ENCODE measurements at places on chromosomes 3 and 15.

DNA sequence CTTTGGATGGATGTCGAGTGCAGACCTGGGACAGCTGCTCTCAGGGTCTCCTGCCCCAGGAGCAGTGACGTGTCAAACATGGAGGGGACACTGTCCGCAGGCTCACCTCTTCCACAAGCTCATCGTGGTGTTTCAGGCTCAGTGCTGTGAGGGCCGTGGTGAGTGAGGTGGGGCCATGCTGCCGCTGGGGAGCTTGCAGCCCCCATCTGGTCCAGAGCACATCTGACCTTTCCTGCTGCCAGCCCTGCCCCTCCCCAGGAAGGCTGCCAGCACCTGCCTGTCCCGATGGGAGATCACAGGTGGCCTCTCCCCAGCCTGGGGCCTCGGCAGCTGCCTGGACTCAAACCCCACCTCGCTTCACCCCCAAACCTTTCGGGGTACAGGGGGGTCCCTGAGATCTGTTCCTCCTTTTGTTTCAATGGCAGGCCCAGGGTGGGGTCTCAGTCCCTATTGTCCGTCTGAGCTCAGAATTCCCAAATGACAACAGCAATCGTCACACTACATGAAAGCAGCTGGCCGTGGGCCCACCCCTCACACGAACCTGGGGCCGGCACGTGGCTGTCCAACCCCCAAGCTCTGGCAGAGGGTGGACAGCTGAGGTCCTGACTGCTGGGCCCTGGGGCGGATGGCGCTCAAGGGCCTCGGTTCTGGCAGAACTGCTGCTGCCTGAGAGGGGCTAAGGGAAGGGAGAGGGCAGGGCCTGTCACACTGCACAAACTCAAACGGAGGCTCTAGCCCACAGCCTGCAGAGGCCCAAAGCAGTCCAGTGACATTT, 65.0 kb upstream of the RPL32 start:
- DNase-seq: no peak

GRCh38 chr3:11878837-11879236, 32.2 kb upstream of the TAMM41 start:
- DNase-seq: no peak

GRCh38 chr3:34323517-34323916, 525.1 kb downstream of the PDCD6IP start:
- no peak for DNase-seq

DNA sequence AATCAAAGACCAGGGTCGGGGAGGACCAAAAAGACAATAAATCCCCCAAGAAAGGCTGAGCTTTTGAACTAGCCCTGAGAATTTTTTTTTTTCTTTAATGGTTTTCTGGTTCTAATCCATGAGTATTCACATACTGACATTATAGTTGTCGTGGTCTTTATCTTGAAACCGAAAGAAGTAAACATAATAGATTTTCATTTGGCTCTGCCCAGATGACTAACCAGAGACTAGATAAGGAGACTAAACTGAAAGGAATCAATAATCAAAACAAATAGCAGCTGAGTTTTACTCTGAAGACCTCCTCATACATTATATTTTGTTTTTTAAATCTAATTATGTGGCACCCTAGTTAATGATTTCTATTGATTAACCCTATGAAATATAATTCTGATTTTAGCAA, 381.4 kb downstream of the CNTN3 start:
- no peak for DNase-seq

DNA sequence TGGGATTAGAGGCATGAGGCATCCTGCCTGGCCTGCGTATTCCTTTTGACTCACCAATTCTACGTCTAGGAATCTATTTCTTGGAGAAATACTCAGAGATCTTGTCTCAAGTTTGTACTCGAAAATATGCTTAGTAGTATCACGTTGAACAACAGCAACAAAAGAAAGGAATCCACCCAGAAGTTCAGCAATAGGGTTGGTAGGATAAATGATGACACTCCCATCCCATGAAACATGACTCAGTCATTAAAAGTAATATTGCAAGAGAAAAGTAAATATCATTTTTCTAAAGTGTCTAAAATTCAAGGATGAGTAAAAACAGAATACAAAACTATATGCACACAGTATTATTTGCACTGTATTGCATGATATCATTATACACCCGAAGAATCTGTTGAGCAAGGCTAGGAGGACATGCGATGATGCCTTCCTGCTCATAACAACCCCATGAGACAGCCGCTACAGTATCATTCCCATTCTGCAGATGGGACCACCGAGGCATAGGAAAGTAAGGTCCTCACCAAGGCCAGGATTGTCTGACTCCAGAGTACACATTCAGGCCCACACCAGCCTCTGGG, 61.5 kb downstream of the SLC6A1 start:
- DNase-seq: no peak

DNA sequence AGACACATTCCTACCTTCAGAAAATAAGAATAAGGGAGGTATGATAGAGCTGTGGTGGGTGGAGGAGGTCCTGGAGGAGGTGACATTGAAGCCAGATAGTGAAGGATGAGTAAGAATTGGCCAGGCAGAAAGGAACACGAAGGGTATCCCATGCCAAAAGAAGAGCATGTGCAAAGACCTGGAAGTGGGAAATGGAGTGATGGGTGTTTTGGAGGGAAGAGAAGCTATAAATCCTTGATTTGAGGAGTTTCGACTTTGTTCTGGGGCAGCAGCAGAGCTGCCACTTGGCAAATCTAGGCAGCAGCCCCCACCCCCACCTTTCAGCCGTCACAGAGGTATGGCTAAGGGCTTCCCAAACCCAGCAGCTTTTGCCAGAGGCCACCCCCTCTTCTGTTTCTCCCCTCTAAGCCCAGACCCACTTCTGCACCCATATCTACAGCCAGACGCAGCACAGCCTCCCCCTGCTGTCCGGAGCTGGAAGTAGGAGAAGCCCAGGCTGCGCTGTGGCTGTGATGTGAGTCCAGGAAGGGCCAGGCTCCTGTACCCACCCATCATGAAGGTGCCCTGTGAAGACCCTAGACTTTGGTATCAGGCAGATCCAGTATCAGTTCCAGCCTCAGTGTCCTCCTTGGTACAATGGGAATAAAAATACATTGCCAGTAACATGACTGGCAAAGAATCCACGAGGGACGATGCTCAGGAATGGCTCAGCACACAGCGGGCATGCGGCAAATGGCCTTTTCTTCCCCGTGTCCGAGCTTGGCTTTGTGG, 188.7 kb upstream of the LINGO1 start:
- peak; percentile 46 for DNase-seq

- DNase-seq: no peak
These were observed 7.4 kb downstream of the GOLM2 start for GRCh38 chr15:44295750-44296431.

- DNase-seq: peak; percentile 13
These were observed 790 bp downstream of the LAMP3 start for GRCh38 chr3:183161552-183162336.

DNA sequence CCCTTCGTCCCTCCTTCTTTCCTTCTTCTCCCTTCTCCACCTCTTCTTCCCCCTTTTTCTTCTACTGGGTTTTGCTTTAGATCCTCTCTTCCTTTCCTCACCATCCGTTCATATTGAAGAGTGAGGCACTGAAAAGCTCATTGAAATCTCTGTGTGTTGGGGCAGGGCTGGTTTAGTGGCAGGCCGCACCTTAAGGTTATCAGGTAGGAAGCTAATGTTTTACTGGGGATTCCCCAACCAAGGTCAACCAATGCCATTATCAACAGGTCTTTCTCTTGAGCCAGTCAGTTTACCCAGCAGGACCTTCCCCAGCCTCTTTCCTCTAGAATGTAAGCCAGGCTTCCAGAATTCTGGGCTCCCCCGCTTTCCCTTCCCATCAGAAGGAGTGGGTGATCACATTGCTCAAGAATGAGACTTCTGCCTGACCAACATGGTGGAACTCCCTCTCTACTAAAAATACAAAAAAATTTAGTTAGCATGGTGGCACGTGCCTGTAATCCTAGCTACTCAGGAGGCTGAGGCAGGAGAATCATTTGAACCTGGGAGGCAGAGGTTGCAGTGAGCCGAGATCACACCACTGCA, 11.5 kb upstream of the VPS8 start:
- no peak for DNase-seq

DNA sequence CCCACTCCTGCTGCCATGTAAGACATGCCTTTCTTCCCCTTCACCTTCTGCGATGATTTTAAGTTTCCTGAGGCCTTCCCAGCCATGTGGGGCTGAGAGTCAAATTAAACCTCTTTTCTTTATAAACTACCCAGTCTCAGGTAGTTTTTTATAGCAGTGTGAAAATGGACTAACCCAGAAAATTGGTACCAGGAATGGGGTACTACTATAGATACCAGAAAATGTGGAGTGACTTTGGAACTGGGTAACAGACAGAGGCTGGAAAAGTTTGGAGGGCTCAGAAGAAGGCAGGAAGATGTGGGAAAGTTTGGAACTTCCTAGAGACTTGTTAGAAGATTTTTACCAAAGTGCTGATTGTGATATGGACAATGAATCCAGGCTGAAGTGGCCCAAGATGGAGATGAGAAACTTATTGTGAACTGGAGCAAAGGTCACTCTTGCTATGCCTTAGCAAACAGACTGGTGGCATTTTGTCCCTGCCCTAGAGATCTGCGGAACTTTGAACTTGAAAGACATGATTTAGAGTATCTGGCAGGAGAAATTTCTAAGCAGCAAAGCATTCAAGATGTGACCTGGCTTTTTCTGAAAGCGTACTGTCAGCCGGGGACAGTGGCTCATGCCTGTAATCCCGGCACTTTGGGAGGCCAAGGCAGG, 52.7 kb downstream of the TMCC1 start:
- DNase-seq: no peak

DNA sequence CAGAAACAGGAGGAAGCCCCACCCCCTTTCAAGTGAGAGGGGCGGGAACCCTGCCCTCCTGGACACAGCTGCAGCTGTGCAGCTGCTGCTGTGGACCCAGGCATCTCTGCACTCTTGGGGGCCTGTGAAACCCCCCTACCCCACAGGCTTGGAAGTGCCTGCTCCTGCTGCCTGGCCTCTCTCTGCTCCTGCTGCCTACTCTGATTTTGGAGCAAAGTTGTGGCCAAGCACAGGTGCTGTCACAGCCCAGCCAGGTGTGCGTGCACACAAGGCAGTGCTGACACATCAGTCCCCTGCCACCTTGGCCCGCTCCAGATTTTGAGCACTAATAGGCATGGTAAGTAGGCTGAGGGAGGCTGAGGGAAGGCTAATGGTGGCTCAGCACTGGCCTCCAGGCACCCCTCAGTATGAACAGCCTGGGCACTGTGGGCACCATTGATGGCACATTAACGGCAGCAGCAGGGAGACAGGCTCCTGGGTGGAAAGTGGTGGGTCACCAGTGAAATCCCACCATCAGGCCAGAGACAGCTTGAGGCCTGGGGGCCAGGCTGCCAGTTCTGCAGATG, 890.9 kb downstream of the GBE1 start:
- DNase-seq: no peak

- DNase-seq: no peak
These were observed 63.4 kb downstream of the EOMES start for GRCh38 chr3:27658741-27659140.

- DNase-seq: no peak
These were observed 42.6 kb downstream of the WHAMM start for GRCh38 chr15:82851981-82852511.

GRCh38 chr3:161342629-161343028, 28.7 kb downstream of the SPTSSB start:
- no peak for DNase-seq

DNA sequence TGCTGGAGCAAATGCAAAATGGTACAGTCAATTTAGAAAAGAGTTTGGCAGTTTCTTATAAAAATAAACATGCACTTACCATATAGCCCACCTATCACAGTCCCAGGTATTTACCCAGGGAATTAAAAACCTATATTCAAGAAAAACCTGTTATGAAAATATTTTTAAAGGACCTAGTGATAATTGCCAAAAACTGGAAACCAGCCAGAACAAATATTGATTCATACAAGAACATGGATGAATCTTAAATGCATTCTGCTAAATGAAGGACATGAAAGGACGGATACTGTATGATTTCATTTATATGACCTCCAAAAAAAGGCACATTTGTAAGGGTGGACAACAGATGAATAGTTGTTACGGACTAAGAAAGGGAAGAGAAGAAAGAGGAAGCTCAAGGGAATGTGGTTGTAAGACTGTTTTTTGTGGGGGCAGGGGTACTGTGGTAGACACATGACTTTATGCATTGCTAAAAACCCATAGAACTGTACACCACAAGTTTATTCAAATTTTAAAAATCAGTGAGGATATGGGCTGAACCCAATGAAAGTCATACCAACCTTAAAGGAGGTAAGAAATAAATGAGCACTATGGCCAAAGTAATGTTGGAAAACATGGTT, 61.0 kb downstream of the ZBBX start:
- DNase-seq: no peak

- DNase-seq: peak; percentile 57
These were observed 67.4 kb downstream of the NUP210 start for GRCh38 chr3:13352621-13353131.

DNA sequence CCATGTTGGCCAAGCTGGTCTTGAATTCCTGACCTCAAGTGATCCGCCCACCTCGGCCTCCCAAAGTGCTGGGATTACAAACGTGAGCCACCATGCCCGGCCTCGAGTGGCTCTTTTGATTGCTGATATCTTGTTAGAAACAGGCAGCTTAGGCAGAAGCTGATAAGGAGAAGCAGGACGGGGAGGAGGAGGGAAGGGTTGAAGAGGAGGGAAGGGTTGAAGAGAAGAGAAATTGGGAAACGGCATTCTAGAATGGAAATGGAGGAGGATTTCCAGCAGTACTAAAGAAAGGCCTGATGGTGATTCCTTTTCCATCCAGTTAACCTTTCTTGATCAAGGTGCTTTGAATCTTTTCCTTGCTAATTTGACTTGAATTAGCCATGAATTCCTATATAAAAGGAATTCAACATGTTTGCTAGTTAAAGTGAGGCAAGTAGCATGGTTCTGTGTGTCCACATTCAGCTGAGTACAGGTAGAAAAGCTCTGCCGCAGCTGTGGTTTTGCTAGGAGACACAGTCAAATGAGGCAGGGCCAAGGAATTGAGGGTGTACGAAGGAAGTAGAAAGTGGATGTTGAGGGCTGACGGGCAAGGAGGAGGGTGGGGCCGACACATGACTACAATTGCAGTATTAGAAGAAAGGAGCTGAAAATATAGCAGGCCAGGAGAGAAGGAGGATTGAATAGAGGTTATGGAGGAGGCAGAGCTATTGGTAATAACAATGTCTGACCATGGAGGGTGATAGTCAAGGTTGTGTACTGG, 27.2 kb upstream of the ATP1B3 start:
- no peak for DNase-seq

DNA sequence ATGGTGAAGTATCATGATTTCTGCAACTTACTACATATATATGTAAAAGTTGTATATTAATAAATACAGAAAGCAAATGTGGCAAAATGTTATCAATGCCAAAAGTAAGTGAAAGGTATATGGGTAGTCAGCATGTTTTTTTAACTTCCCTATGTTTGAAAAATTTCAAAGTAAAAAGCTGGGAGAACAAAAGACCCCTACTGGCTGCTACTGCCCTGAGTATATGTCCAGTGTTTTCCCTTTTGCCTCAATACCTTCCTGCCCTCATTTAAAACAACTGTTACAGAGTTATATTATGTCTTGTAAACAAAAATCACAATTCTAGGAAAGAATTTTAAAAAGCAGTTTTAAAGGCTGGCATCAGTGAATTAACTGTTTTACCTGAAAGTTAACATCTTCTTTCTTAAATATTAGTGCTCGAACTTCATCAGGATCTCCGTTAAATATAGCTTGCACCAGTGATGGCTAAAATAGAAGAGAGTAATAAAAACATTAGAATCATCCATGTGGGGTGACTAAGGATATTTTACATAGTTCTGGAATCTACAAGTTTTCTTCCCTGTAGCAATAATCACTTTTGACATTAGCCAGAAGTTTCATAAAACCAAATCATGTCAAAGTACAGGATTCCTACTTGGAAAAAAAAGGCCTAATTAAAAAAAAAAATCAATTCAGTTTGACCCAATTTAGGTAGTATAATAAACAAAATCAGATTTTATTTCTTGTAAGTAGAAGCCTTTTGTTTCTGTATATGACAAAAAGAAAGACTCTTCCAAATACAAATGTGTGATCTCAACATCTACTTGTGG, 2.7 kb downstream of the ANKRD28 start:
- no peak for DNase-seq
